Fibroblast of gingiva (primary cell): ENCODE measurements at places on chromosomes 13 and 19.

DNA sequence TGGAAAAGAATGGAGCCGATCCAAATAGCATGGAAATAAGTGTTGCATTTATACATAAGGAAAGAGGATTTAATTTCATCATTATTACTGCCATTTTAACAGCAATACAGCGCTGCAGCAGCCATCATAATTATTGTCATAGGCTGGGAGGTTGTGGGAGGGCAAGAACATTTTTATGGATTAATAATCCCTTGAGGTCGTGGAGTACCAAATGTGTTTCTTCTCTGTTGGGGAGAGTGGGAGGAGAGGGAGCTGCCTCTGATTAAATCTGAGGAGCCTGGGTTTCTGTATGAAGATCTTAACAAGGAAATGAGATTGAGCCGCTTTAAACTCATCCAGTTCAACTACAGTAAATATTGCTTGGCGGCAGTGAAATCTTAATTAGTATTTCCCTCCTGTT, 805.9 kb downstream of the PCDH17 start:
- no peak for DNase-seq

DNA sequence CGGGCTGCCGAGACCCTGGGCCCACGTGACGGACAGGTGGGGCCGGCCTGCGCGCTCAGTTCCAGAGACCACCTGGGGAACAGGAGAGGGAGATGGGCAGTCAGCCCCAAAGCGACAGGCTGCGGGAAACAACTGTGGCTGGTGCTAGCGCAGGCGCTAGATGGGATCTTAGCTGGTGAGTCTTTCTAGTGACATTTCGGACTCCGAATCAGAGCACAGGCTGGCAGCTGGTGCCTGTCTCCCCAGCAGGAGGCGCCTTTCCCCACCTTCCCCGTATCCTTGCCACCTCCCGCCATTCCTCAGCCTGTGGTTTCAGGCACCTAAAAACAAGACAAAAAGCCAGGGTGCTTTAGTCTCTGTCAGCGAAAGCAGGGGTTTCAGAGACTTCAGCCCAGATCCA, 19.4 kb upstream of the RANBP3 start:
- DNase-seq: no peak

- peak; percentile 75 for DNase-seq
These were observed 294.1 kb downstream of the DLEU7 start for GRCh38 chr13:50549221-50549942.

DNA sequence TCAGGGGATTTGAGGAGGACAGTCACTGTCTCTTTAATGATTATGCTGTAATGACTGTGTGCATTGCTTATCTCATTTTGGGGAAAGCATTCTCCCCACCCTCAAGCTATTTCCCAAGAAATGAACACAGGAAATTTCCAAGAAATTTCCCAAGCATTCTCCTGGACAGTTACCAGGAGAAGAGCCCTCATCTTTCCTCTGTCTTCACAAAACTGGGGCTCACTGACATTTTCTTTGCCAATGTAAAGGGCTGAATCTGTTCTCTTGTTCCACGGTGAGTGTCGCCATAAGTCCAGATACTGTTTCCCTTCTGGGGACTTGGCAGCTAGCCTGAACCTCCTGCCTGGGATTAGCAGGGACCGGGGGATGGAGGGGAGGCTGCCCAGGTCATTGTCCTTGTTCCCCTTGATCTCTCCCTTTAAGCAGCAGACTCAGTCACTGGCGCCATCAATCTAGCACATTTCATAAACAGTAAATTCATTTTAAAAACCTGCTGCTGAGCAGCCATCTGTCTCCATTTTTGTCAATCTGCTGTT, 172.8 kb downstream of the DNAJC15 start:
- peak; percentile 17 for DNase-seq

GRCh38 chr13:50370303-50370950, 355.2 kb downstream of the KCNRG start:
- no peak for DNase-seq

- DNase-seq: no peak
These were observed 99.3 kb downstream of the DOCK9 start for GRCh38 chr13:98878486-98879126.

GRCh38 chr13:30418075-30418716, 4.1 kb upstream of the UBE2L5 start:
- DNase-seq: peak; percentile 47

GRCh38 chr13:42283574-42283973, 11.6 kb downstream of the AKAP11 start:
- no peak for DNase-seq

GRCh38 chr13:80707000-80707983, 366.4 kb upstream of the SPRY2 start:
- no peak for DNase-seq

DNA sequence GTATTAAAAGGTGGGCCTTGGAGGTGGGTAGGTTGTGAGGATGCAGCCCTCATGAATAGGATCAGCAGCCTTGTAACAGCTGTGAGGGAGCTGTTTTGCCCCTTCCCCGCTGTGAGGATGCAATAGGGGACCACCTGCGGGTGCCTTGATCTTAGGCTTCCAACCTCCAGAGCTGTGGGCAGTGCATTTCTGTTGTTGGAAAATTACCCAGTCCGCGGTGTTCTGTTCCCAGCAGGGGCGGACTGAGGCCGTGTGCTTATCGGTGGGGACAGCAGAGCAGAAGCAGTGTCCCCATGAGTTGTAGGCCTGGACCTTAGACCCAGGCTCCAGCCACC, 54.8 kb upstream of the TEX29 start:
- no peak for DNase-seq

GRCh38 chr19:47682939-47683338, 30.3 kb upstream of the EHD2 start:
- DNase-seq: no peak

GRCh38 chr19:4389511-4390016, 10.8 kb downstream of the SH3GL1 start:
- no peak for DNase-seq
